Purkinje cell (primary cell): ENCODE measurements at places on chromosomes 2 and 18. TPM values are rescaled to one million over a fixed set of nuclear protein-coding genes. Genes with fewer than 3 reads are reported as not detected.

FOXI3 gene
- not detected in 2 replicates for polyA plus RNA-seq

CCDC141 gene
- polyA plus RNA-seq = 2.9 and 6.1 TPM in 2 replicates

C2orf81 gene
- 0.14 and 0.58 TPM in 2 replicates for polyA plus RNA-seq

AQP12A gene
- not detected in 2 replicates for polyA plus RNA-seq

IL18R1 gene
- 0.08 TPM in 1 of 2 replicates, not detected in the other for polyA plus RNA-seq

REG3G gene
- polyA plus RNA-seq = not detected in 2 replicates

KCNG2 gene
- not detected in 2 replicates for polyA plus RNA-seq

PDE6D gene
- polyA plus RNA-seq = 79.0 and 87.7 TPM in 2 replicates

MREG gene
- 21.9 and 31.7 TPM in 2 replicates for polyA plus RNA-seq

ERICH2 gene
- polyA plus RNA-seq = 18.1 and 23.4 TPM in 2 replicates

NPAS2 gene
- 1.7 and 2.5 TPM in 2 replicates for polyA plus RNA-seq

DSG1 gene
- polyA plus RNA-seq = 0.74 TPM in 1 of 2 replicates, not detected in the other

CROCC2 gene
- not detected in 2 replicates for polyA plus RNA-seq

ONECUT2 gene
- polyA plus RNA-seq = 2.1 and 2.2 TPM in 2 replicates

MARCHF4 gene
- 0.17 and 0.24 TPM in 2 replicates for polyA plus RNA-seq

NAT8 gene
- 2.2 TPM in 1 of 2 replicates, not detected in the other for polyA plus RNA-seq

GALNT14 gene
- 18.8 TPM in 1 of 2 replicates, not detected in the other for polyA plus RNA-seq

LYPD6B gene
- not detected in 2 replicates for polyA plus RNA-seq

UGT1A4 gene
- polyA plus RNA-seq = not detected in 2 replicates

DARS1 gene
- 130 and 160 TPM in 2 replicates for polyA plus RNA-seq

TYMS gene
- 1.1 and 1.4 TPM in 2 replicates for polyA plus RNA-seq

SULT1C3 gene
- not detected in 2 replicates for polyA plus RNA-seq

ABCG5 gene
- 0.48 and 1.3 TPM in 2 replicates for polyA plus RNA-seq

DOK6 gene
- polyA plus RNA-seq = 0.76 and 2.1 TPM in 2 replicates

ASB18 gene
- 0.62 TPM in 1 of 2 replicates, not detected in the other for polyA plus RNA-seq

KATNAL2 gene
- 4.4 and 6.4 TPM in 2 replicates for polyA plus RNA-seq

SKA1 gene
- polyA plus RNA-seq = 0.71 TPM in 1 of 2 replicates, not detected in the other

LRP2 gene
- 0.03 TPM in 2 replicates for polyA plus RNA-seq

C2orf42 gene
- 14.4 and 18.9 TPM in 2 replicates for polyA plus RNA-seq

GAL3ST2 gene
- polyA plus RNA-seq = not detected in 2 replicates

SLC30A3 gene
- polyA plus RNA-seq = 6.0 TPM in 1 of 2 replicates, not detected in the other

NOL4 gene
- 12.3 and 18.4 TPM in 2 replicates for polyA plus RNA-seq

LAMA1 gene
- 0.50 TPM in 1 of 2 replicates, not detected in the other for polyA plus RNA-seq

CD28 gene
- polyA plus RNA-seq = not detected in 2 replicates

SLC9A2 gene
- polyA plus RNA-seq = 0.06 and 0.15 TPM in 2 replicates

FBXO48 gene
- 0.90 and 2.1 TPM in 2 replicates for polyA plus RNA-seq

GAD1 gene
- polyA plus RNA-seq = 377 and 427 TPM in 2 replicates

FAM110C gene
- polyA plus RNA-seq = 2.0 TPM in 1 of 2 replicates, not detected in the other

NTSR2 gene
- polyA plus RNA-seq = 1.7 and 3.4 TPM in 2 replicates

IL1RL2 gene
- polyA plus RNA-seq = 1.1 TPM in 1 of 2 replicates, not detected in the other

TBR1 gene
- polyA plus RNA-seq = 16.6 TPM in 1 of 2 replicates, not detected in the other
